Effector memory CD8-positive, alpha-beta T cell (primary cell): ENCODE measurements at places on chromosomes 1 and 21.

GRCh38 chr1:172375211-172375631 lies 45.3 kb upstream of the C1orf105 start:
- no peaks in the 10 kb centered on the region for H3K27me3 ChIP-seq
- no peaks in the 10 kb centered on the region for H3K36me3 ChIP-seq
- H3K4me1 ChIP-seq = peaks cover 2% of the 10 kb centered on the region
- no peak overlapping the region for H3K4me3 ChIP-seq

DNA sequence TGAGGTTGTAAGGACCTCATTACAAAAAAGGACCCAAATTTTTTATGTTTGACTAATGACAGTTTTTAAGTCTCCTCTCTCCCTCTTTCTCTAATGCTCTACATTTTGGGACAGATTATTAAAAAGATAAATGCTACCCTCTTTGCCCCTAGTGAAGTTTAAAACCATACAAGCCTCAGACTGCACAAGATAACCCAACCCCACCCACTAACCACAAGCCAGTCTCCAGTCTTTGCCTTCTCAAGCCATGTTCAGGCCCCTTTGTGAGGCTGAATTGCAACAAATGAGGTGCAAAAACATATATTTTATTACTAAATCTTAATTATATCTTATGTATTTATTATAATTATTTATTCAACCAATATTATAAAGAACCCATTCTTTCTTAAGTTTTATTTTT lies 597.2 kb upstream of the BRINP3 start:
- no peaks in the 10 kb centered on the region for H3K4me1 ChIP-seq
- H3K27me3 ChIP-seq = no peaks in the 10 kb centered on the region
- no peak overlapping the region for H3K4me3 ChIP-seq
- no peak overlapping the region for H3K27ac ChIP-seq
- DNase-seq = no peak

- H3K4me3 ChIP-seq = no peak overlapping the region
- no peaks in the 10 kb centered on the region for H3K4me1 ChIP-seq
- H3K36me3 ChIP-seq = no peaks in the 10 kb centered on the region
- DNase-seq = no peak
- no peak overlapping the region for H3K27ac ChIP-seq
These were observed 66.4 kb downstream of the MARK1 start for GRCh38 chr1:220594356-220594755.

DNA sequence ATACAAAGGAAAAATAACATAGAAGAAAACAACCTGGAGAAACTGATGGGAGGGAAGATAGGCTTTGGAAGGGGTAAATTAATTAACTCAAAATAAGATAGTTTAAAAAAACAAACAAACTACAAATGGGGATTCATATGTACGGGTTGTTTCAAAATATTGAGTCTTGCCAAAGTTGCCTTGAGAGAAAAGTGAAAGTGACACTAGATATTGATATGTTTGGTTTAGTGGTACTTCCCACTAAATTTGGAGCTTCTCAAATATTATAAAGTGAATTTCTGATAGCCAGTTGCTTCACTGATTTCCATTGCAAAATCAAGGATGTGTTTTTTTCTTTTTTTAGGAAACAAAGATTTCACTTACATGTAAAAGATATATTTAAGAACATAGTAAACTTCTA lies 149.5 kb upstream of the RUNX1 start:
- DNase-seq = no peak
- no peaks in the 10 kb centered on the region for H3K4me1 ChIP-seq
- no peak overlapping the region for H3K4me3 ChIP-seq
- no peak overlapping the region for H3K27ac ChIP-seq
- no peaks in the 10 kb centered on the region for H3K27me3 ChIP-seq

DNA sequence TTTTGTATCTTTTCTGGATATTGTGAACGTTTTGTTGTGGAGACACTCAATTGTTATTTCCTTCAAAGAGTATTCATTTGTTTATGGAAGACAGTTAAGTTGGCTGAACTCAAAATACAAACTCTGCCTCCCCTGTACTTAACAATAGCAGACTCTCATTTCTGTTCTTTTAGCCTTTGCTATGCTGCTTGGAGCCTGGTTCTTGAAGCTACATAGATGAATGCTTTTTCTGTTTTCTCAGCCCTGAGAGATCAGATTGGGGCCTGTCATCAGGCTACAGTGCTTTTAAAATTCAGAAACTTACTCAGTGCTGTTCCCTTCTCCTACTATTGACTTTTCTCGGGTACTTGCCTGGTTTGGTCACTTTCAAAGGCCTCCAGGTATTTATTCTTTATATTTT lies 215.7 kb upstream of the LYPLAL1 start:
- H3K4me3 ChIP-seq = no peak overlapping the region
- no peak overlapping the region for H3K27ac ChIP-seq
- H3K36me3 ChIP-seq = no peaks in the 10 kb centered on the region
- no peak for DNase-seq

DNA sequence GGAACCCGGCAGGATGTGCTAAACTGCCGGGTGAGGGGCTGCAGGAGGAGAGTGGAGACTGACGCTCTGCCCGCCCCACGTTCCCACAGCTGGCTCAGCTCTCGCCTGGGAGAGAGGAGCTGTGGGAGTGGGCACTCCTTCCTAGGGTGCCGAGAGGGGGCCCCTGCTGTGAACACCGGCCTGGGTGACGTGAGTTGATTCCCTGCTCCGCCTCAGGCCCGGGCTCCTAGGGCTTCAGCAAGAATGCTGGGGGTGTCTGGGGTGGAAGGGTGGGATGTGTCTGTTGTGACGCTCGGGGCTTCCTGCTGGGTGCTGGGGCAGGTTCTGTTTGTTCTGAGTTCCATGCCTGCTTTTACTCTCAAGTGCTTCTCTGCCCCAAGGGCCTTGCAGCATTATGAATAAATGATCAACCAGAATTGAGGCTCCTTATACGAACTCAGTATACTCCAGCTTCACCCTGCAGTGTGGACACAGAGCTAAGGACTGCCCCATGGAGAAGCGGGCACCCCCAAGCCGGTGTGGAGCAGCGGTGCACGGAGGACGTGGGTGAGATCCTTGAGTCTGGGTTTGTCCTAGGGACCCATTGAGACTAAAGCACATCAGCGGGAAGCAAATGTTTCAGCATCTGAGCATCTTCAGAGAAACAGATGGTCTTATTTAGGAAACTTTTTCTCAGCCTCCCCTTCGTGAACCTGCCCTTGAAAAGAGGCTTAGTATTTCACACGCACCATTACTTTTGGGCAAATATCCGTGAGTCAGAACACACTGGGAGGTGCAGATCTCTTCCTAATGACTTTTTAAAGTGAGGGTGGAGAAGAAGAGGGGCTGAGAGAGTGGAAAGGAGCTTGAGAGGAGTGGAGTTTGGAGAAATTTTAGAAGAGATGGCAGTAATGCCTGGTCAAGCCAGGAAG lies 41.7 kb downstream of the SYT6 start:
- H3K27me3 ChIP-seq = no peaks in the 10 kb centered on the region
- no peak for DNase-seq
- peaks cover 3% of the 10 kb centered on the region for H3K36me3 ChIP-seq
- peak overlapping the region; percentile 7 for H3K27ac ChIP-seq
- peaks cover 15% of the 10 kb centered on the region for H3K4me1 ChIP-seq
- no peak overlapping the region for H3K4me3 ChIP-seq

GRCh38 chr1:33709783-33710718 lies 153.8 kb upstream of the HMGB4 start:
- H3K36me3 ChIP-seq = no peaks in the 10 kb centered on the region
- no peaks in the 10 kb centered on the region for H3K4me1 ChIP-seq
- H3K27ac ChIP-seq = no peak overlapping the region
- H3K27me3 ChIP-seq = peaks cover 39% of the 10 kb centered on the region
- no peak overlapping the region for H3K4me3 ChIP-seq

GRCh38 chr1:155175927-155176371 lies 2.3 kb downstream of the TRIM46 start:
- H3K27ac ChIP-seq = no peak overlapping the region
- DNase-seq = no peak
- H3K4me3 ChIP-seq = peak overlapping the region; percentile 54
- H3K27me3 ChIP-seq = no peaks in the 10 kb centered on the region

GRCh38 chr1:246081856-246082668 lies 425.0 kb downstream of the SMYD3 start:
- no peak overlapping the region for H3K4me3 ChIP-seq
- DNase-seq = no peak
- no peaks in the 10 kb centered on the region for H3K36me3 ChIP-seq
- peaks cover 4% of the 10 kb centered on the region for H3K4me1 ChIP-seq

DNA sequence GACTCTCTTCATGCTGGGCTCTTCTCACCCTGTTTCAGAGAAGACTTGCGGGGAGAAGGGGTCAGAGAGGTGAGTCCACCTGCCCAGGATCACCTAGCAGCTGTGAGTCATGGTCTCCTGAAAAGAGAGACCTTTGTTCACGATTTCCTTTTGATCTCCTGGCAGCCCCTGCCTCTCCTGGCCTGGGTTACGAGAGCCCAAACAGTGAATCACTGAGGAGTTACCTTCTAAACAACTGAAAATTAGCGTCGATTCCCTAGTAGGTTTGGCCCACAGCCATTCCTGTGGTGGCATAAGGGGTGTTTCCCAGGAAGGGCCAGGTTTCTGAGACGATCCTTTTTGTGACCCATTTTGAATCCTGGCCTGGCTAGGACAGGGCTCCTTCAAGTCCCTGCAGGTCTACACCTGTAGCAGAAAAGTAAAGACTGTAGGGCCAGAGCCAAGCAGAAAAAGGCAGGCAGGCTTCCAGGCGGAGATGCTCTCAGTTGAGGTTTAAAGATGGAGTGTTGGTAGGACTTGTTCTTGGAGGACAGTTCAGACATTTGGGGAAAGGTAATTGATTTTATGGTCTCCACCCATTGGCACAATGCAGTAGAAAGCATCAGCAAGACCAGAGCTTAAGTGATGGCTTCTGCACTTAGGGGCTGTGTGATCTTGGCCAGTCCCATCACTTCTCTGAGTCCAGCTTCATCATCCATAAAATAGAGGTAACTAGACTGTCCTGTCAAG lies 2.1 kb upstream of the PLA2G2E start:
- no peak overlapping the region for H3K4me3 ChIP-seq
- no peak overlapping the region for H3K27ac ChIP-seq

GRCh38 chr1:198778049-198778448 lies 139.2 kb downstream of the PTPRC start:
- no peaks in the 10 kb centered on the region for H3K27me3 ChIP-seq
- no peak overlapping the region for H3K27ac ChIP-seq
- H3K4me3 ChIP-seq = no peak overlapping the region
- DNase-seq = no peak

DNA sequence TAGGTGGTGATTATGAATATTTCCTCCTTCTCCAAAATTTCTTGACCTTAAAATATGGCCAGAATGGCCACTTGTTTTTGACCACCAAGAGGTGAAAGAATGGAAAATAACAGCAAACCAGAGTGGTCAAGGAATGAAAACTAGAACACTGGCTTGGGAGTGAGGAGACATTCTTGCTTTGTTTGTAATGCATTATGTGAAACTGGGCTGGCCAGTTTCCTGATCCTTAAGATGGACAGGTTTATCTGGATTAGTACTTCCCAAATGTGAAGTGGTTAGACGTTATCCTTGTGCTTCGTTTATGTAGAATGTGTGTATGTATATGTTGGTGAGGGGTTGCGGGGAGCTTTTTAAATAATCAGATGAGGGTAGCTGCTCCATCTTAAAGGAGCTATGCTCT lies 12.8 kb downstream of the PLA2G4A start:
- no peak for DNase-seq
- no peaks in the 10 kb centered on the region for H3K27me3 ChIP-seq
- no peaks in the 10 kb centered on the region for H3K36me3 ChIP-seq
- no peaks in the 10 kb centered on the region for H3K4me1 ChIP-seq
- no peak overlapping the region for H3K27ac ChIP-seq
